Testis (tissue), 5 donors: ENCODE measurements at places on chromosomes 2 and 18. TPM values are rescaled to one million over a fixed set of nuclear protein-coding genes. Genes with fewer than 3 reads are reported as not detected.

DNA sequence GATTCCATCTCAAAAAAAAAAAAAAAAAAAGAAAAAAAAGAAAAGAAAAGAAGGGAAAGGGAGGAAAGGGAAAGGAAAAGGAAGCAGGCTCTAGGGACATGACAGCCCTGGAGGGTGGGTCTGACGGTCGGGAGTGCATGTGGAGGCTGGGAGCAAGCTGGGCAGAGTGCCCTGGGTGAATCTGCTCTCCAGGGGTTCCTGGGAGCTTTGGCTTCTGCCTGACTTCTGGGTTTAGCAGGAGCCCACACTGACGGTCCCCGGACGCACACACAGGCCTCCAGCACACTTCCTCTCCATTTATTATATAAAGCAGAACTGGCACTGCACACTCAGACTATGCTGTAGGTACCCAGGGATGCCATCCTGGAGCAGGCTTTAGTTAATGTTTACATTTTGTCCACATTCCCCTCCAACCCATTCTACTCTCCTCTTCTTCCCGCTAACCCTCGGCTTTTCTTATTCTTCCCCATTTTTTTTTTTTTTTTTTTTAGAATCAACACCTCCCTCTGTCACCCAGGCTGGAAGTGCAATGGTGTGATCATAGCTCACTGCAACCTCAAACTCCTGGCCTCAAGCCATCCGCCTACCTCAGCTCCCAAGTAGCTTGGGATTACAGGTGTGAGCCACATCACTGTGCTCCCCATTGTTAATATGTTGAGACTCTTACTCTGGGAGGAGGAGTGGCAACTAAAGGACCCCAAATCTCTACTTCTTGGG, 151.1 kb upstream of the SLC1A4 start:
- DNase-seq: no peak

DNA sequence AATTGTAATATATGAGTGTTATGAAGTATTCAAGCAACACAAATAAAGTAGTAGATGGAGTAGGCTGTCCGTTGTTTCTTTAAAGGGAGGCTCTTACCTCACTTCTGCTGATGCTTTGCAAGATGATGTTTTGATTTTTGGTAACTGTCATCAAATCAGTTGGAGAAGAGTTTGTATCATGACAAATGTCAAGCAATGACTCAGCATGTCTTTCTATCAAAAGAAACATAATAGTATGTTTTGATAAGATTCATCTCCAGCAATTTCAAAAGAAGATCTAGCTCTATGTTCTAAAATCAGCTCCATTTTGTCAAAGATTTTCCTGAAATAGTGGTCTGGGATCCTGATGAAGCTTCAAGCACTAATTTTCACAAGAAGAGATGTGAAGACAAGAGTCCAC, 25.6 kb downstream of the MAP3K19 start:
- no peak for DNase-seq

The STEAP3 gene
- total RNA-seq: 11.9 TPM

The TRIM43 gene
- total RNA-seq: 1.4 TPM

DNA sequence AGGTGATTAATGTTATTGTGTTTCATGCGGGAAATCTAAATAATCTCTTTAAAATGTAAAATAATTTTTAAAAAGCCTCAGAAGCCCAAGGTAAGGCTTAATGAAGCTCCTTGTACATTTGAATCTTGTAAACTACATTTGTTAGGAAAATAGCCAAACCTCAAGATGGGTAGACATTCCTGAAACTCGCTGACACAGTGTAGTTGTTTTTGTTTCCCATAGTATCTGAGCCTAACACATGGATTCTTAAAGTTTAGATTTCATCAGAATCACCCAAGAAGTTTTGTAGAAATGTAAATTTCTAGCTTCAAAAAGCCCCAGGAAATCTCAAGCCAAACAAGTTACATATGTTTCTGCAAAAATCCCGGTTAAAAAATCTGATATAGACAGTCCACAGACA, 1221.1 kb upstream of the ACVR2A start:
- DNase-seq: no peak

GRCh38 chr2:159150280-159150746, 136.2 kb downstream of the WDSUB1 start:
- DNase-seq: no peak

The CCDC121 gene
- 10.2 TPM for total RNA-seq

GRCh38 chr2:153543635-153544071, 65.1 kb upstream of the RPRM start:
- DNase-seq: no peak

GRCh38 chr18:25341831-25342230, 10.1 kb downstream of the ZNF521 start:
- DNase-seq: no peak

GRCh38 chr18:35369126-35369525, 8.0 kb downstream of the ZNF396 start:
- no peak for DNase-seq

The CHST9 gene
- total RNA-seq: 25.5 TPM

DNA sequence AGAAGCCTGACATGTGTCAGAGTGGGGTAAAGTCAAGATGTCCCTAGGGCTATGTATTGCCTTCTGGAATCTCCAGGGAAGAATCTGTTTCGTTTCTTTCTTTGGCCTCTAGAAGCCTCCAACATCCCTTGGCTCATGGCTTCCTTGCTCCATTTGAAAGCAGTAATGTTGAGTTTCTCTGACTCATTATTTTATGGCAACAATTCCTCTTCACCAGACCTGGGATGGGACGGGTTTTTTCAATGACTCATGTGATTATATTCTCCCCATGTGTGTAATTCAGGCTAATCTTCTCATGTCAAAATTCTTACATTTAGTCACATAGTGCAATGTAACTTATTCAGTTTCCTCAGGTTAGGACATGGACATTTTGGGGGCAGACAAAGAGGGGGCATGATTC, 1038.6 kb downstream of the CBLN2 start:
- DNase-seq: no peak

GRCh38 chr2:165163761-165164160, 40.1 kb downstream of the SCN3A start:
- DNase-seq: no peak

DNA sequence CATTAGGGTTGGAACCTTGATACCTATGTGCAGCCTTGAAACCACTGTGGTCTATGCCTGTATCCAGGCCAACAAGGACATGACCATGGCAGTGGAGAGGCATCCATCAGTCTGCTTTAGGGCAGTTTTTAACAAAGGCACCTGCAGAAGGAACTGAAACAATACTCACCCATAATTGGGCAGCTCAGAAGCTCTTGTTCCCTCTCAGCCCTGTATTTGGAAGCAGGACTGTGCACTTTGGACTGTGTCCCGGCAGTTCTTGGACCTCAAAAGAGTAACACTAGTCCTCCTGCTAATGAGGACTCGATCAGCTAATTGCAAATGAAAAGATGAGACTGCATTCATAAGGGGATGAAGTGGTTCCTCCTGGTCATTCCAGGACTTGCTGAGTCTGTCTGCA, 500.2 kb upstream of the TNP1 start:
- DNase-seq: peak; percentile 77

DNA sequence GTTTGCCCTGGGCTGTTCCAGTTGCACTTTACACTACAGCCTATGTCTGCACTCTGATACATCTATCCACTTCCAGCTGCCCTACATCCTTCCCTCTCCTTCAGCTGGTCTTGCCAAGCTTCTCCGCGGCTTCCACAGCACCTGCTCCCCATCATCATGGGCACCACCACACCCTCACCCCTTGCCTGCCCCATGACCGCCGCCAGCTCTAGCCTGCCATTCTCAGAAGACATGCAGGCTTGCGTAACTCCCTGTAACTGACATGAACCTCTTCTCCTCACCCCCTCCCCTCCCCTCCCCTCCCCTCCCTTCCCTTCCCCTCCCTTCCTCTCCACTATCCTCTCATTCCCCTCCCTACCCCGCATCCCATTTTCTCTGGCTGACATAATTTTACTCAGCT, 46.0 kb downstream of the PAX8 start:
- DNase-seq: no peak

The MSTN gene
- 0.19 TPM for total RNA-seq
